ENCODE measurements at places on chromosomes 7 and 10.

- no peak for DNase-seq
Observed at GRCh38 chr10:128487517-128487916, 361.3 kb upstream of the MKI67 start.

DNA sequence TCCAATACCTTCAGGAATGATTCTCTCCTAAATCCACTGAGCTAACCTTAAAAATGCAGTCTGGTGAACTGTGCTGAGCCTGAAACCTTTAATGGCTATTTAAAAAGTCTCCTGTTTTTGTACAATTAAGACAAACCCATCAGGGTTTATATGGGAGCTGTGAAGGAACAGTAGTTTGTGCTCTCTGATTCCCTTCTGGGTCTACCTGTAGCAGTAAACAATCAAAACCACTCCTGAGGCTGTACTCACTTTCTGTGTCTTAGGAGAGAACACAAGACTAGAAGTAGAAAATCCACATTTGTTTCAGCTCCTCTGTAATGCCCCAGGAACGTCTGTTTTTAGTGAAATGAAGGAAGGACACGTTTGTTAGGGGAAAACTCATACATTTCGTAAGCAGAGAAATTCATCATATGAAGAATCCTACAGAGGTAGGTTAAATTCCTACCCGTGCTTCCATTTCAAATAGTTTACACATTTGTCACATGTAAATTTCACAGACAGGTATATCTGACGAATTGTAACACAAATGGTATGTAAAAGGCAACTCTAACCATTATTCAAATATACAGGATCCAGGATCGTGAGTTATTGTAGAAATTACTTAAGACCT is 2.6 kb downstream of the CUX1 start:
- no peak for DNase-seq

DNA sequence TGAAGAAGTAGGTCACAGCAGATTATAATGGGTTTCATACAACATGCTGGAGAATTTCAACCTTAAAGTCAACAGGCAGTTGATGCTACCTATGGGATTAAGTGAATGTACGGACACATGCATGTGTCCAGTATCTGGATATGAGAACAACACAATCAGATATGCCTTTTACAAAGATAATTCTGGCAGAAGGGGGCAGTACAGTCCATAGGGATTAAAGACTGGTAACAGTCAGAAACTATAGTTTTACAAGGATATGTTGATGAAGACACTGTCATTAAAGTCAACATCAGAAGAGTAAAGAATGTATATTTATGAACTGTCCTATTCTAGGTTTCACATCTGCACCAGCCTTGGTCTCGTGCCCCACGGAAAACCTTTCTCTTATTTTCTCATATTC is 41.5 kb downstream of the ANKMY2 start:
- no peak for DNase-seq

GRCh38 chr7:83930262-83930661 is 264.3 kb downstream of the SEMA3A start:
- no peak for DNase-seq

DNA sequence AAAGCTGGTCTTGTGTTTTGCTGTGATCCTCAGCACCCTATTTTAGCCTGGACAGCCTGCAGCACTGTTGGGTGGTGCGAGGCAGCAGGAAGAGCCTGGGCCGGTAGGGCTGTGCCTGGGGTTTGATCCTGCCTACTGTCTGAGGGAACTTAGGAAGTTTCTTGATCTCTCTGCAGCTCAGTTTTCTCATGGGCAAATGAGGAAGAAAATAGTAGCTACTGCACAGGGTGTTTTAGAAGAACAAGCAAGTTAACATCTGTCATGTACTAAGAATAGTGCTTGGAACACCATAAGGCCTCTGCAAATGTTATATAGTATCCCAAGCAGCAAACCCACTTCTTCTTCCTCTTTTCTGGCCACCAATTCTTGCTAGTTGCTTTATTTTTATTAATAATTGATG is 12.0 kb upstream of the AGR2 start:
- no peak for DNase-seq

GRCh38 chr7:47639495-47640110 is 57.7 kb upstream of the TNS3 start:
- no peak for DNase-seq

GRCh38 chr10:132693676-132694075 is 92.3 kb downstream of the NKX6-2 start:
- DNase-seq, result no peak

GRCh38 chr10:25297466-25297865 is 122.7 kb downstream of the GPR158 start:
- DNase-seq, result no peak
